ENCODE measurements at places on chromosomes 7 and 10.
A peak's percentile ranks its signal among the peaks of the same experiment; 100 is the strongest.

- no peak for DNase-seq
Observed at GRCh38 chr10:117938104-117938503, 108.6 kb downstream of the RAB11FIP2 start.

GRCh38 chr7:1844951-1845390, 174.9 kb downstream of the ELFN1 start:
- DNase-seq, result no peak

GRCh38 chr10:97153270-97153850, 32.4 kb downstream of the SLIT1 start:
- no peak for DNase-seq

DNA sequence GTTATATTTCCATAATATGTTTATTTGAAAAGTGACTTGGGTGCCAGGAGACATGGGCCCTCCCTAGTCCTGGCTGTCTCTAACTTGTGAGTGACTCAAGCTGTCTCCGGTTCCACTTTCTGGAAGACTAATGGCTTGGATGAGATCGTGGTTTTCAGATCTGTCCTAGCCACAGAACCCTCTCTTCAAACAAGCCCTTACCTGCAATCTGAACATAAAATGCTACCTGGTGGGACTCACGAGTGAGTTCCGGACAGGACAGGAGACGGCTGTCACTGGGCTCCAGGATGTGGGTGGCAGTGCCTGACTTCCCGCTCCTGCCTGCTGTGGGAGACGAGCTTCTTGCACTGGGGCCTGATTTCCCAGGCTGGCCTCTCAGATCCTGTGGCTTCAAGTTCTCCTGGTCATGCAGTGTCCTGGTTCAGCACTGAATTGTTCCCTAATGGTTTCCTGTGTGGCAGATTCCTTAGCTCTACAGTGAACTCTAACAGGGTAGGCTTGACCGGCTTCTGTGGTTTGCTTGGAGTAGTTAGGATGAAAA, 26.0 kb upstream of the PFKFB3 start:
- DNase-seq, result no peak

DNA sequence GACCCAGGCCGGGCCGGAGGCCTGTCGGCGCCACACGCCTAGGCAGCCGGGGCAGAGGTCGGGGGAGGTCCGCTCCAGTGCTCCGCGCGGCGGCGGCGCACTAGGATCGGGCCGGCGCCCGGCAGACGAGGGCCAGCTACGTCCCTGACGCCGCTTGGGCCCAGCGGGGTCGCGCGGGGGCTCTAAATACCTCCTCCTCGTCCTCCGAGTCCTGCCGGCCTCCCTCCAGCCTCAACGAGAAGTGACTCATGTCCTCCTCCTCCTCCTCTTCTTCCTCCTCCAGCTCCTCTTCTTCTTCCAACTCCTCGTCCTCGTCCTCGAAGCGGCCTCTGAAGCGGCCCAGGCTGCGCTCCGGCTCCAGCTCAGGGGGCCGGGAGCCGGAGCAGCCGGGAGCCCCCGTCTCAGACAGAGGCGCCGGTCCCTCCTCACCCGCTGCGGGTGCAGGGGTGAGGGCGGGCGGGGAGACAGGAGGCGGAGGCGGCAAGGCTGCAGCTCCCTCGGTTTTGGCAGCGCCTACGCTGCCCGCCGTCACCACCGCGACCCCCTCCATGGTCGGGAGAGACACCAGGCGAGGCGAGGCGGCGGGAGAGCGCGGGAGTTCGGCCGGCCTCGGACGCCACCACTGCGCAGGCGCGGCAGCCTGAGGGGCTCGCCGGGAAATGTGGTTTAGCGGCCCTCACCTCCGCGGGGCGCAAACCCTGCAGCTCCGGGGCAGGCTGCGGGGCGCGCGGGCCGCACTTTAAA, at the start of gene PCGF6:
TSS of gene PCGF6 (minus strand) at position 624 of the 744 bp plus-strand sequence. CDS start at position 550, 74 bp downstream.
- peak; percentile 88 for DNase-seq

GRCh38 chr7:6423942-6424701, 23.6 kb downstream of the DAGLB start:
- no peak for DNase-seq

DNA sequence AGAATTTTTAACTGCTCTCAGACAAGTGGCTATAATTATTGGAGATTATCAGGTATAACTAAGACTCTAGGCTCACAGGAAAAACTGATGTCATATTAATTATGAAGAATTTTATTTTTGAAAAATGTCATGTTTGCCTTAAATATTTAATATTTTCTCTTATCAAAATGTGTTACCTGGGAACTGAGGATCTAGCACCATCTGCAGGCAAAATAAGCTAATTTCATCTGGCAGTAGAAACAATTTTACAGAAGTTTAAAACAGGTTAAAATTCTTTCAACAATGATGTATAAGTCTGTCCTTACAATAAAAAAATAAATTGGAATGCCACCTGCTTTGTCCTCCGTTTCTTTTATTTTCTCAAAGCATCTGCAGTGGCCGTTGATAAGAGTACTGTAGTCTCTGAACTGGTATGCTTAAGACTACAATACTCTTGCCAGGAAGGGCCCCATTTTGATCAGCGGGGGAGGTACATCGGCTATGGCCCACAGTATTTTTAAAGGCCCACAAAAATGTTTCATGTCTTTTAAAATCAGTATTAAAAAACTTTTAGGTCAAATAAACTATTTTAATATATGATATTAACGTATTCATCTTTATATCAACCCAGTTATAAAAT, 81.3 kb downstream of the VWDE start:
- DNase-seq, result peak; percentile 13

- no peak for DNase-seq
Observed at GRCh38 chr7:13602036-13602435, 387.4 kb downstream of the ETV1 start.

DNA sequence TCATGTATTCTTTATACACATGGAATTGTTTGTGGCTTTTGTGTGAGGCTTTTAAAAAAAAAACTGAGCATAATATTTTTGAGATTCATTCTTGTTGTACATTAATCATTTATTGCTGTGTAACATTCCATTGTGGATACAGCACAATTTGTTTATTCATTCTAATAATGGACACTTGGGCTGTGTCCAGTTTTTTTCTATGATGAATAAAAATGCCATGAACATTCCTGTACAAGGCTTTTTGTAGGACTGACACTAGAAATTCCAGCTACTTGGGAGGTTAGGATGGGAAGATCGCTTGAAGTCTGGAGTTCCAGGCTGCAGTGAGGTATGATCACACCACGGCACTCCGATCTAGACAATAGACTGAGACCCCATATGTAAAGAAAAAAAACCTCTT, 254.3 kb upstream of the CACNA2D1 start:
- DNase-seq, result no peak

DNA sequence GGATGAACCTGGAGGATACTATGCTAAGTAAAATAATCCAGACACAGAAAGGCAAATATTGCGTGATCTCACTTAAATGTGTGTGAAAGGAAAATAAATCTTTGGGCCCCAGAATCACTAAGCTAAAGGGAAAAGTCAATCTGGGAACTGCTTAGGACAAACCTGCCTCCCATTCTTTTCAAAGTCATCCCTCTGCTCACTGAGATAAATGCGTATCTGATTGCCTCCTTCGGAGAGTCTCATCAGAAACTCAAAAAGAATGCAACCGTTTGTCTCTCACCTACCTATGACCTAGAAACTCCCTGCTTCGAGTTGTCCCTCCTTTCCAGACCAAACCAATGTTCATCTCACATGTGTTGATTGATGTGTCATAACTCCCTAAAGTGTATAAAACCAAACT, 40.1 kb upstream of the LAMB4 start:
- no peak for DNase-seq

- no peak for DNase-seq
Observed at GRCh38 chr7:130363026-130363847, 17.1 kb upstream of the CPA1 start.

DNA sequence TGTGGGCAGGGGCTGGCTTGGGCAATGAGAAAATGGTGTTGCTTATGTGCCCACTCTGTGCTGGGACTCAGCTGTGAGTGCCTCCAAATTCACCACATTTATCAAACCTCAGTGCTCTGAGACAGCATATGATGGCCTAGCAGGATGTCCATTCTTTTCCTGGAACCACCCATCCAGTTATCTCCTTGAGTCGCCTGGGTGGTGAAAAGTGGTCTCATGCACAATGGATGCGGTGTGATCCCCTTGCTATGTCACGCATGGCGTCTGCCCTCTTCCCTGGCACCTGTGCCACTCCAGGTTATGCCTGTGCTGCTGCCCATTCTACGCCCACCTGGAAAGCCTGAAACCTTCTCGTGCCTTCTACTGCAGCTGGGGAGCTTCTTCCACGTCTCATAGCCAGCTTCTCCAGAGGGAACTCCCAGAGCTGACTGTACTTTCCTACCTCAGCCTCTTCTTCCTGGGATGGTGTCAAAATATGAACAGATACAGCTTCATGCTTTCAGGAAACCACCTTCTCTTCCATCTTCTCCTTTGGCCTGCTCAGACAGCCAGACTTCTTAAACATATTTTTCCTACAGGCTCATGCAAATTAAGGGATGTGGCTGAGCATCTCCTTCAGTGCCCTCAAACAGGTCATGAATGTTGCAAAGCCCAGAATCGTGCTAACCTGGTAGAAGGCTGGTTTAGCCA, 147.3 kb downstream of the PFKFB3 start:
- no peak for DNase-seq

DNA sequence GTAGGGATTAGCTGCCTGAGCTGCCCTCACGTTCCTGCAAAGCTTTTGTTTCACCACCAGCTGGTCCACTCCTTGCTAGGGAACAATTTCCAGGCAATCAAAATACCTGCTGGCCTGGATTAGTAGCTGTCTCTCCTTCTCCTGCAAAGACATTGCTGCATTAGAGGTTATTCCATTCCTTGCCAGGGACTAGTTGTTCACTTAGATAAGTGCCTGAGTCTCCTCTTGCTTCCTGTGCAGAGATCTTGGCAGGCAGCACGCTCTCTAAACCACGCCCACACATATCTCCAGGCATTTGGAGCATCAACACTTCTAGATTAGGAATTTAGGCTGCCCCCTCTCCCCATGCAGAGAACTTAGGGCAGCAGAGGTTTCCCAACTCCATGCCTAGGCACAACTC, 150.4 kb upstream of the SMIM30 start:
- DNase-seq, result no peak

DNA sequence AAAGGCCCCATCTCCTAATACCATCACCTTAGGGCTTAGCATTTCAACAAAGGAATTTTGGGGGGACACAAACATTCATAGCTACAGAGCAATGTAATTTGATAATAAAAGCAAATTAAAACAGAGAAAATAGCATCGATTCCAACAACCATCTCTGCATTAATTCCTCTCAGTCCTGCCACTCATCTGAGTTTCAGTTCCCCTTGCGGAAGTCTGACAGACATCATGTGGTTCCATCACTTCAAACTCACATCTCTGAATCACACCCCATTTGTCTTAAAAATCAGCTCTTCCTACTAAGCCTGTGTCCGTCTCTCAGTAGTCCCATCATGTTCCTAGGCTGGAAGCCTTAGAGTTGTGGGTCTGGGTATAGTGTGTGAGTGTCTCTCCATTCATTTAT, 3.6 kb downstream of the ADCK2 start:
- no peak for DNase-seq

- DNase-seq, result no peak
Observed at GRCh38 chr7:41861642-41862041, 158.8 kb upstream of the INHBA start.

DNA sequence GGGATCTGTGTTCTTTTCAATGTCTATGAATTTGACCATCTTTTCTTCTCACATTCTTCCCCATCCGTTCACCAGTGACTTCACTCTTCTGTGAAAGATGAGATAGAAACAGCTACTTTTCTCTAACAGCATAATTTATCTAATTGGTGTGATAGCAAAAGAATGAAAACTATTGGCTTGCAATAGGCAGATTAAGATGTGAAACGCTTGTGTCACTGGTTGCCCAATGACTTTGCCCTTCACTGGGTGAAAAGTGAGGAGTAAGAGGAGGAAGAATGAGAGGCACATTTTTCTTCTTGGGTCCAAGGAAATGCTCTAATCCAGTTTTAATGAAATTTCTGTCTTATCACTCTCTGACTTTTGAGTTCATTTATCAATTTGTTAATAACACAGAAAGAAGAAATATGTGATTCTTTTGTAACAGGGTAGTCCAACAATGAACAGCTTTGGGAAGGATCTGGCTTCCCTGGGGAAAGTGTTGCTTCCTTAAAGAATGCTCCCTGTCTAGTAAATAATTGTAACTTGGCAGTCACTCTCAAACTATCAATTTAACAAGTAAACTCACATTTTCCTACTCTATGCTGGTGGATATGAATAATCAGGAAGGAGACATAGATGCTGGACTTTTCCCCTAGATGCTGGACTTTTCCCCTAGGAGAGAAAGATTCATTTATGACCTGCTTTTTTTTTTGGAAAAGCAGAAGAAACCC, 35.1 kb downstream of the BET1 start:
- DNase-seq, result no peak

DNA sequence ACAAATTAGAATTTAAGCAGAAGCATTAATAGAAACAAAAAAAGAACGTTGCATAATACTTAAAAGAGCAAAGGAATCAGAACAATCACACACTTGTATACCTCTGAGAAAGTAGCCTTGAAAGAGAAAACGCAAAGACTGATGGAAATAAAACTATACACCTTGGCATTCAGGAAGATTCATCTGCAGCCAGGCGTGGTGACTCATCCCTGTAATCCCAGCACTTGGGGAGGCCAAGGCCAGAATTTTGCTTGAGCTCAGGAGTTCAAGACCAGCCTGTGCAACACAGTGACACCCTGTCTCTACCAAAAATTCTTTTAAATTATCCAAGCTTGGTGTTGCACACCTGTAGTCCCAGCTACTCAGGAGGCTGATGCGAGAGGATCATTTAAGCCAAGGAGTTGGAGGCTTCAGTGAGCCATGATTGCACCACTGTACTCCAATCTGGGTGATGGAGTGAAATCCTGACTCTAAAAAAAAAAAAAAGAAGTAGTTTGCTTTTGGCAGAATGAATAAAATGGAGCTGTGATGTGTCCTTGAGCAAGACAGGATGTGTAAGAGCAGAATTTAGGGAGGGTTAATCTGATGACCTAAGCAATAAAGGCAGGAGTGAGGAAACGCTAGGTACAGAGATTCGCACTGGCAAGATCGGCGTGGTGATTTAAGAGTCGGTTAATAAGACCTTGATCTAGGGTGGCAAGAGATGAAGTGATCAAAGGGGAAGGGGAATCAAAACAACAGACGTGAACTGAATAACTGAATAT, 75.8 kb upstream of the NRP1 start:
- no peak for DNase-seq

DNA sequence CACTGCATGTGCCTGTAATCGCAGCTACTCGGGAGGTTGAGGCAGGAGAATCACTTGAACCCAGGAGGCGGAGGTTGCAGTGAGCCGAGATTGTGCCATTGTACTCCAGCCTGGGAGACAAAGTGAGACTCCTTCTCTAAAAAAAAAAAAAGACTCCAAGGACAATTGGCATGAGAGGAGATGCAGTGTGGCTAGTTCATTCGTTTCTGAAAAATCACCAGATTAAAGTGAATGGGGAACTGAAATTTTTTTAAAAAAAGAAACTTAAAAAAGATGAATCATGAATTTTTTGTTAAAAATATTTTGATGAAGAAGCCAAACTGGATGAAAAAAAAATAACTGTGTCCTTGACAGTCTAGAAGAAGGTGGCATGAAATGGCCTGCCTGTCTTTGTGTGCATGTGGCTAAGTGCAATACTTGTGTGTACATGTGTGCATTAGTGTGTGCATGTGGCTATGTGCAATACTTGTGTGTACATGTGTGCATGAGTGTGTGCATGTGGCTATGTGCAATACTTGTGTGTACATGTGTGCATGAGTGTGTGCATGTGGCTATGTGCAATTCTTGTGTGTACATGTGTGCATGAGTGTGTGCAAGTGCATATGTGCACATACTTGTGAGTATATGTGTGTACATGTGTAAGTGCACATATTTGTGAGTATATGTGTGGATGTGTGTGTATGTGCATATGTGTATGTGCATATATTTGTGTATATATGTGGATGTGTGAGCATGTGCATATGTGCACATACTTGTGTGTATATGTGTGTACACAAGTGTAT, 391.7 kb upstream of the KLF6 start:
- DNase-seq, result no peak
